ENCODE measurements at places on chromosomes 6 and 20.

DNA sequence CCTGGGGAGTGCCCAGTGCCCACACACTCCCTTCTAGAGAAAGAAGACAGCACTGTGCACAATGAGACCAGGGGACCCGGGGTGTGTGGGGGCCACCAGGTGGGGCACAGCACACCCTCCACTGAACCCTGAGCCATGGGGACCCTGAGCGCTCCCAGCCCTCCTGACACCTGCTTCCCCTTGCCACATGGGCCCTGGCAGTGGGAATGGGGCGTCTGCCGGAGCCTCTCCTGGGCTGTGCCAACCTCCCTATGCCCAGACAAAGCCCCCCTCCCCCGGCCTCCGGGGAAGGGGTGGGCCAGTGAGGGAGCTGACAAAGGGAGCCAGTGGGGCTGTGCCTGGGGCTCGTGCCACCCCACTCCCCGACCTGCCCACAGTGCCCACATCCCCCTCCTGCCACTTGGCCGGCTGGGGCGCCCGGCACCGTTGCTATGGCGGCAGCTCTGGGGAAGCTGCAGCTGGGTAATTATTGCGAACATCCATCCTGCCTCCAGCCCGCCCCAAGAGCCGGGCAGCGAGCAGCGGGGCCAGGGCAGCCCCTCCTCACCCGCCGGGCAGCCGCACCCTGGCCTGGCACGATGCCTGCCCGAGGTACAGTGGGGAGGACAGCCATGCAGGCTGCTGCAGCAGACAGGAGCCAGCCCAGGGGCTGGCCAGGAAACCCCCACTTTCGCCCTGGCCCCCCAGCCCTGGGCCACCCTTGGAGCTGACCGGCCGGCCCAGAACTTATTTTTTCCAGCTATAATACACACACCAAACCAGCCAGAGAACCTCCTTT is 41.9 kb upstream of the NOL4L start:
- DNase-seq = no peak

GRCh38 chr6:11212664-11213063 is 19.8 kb downstream of the NEDD9 start:
- DNase-seq = peak; percentile 64

DNA sequence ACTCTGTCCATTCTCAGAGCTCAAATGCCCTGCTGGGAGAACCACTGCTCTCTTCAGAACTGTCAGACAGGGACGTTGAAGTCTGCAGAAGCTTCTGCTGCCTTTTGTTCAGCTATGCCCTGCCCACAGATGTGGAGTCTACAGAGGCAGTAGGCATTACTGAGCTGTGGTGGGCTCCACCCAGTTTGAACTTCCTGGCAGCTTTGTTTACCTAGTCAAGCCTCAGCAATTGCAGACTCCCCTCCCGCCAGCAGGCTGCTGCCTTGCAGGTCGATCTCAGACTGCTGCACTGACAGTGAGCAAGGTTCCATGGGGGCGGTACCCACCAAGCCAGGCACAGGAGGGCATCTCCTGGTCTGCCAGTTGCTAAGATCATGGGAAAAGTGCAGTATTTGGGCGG is 21.8 kb upstream of the UFL1 start:
- no peak for DNase-seq

DNA sequence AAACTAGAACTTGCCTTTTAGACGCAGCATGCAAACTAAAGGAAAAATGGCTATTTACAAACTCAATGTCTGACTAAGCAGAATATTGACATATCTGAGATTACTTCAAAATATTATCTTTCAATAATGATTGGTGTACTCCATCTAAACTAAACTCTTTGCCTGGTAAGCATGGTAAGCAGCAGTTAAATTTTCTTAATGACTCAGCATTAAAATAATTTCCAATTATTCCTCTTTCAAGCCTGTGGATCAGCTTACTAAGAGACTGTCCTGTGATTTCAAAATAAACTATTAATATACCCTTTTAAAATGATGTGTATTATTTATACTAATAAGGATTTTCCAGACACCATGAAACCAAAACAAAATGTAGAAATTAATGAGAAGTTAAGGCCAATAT is 226.8 kb upstream of the THEMIS start:
- DNase-seq = no peak

DNA sequence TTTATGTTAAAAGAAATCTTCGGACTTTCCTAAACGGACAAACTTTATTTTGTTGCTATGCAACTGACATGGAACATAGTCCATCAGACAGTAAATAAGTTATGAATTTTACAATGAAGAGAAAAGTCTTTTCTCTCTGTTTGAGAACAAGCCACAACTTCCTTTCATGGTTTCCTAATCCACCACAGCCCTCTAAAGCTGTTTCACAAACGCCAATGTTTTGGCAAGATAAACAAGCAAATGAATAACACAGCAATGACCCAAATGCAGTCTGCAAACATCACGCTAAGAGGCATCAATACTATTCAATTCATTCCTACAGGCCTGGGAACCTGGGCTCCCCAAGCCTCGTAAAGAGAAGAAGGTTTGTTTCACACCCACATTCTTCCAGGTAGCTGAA is 60.4 kb downstream of the HAO1 start:
- DNase-seq = no peak

- no peak for DNase-seq
Observed at GRCh38 chr6:36455486-36456027, 12.8 kb downstream of the KCTD20 start.

DNA sequence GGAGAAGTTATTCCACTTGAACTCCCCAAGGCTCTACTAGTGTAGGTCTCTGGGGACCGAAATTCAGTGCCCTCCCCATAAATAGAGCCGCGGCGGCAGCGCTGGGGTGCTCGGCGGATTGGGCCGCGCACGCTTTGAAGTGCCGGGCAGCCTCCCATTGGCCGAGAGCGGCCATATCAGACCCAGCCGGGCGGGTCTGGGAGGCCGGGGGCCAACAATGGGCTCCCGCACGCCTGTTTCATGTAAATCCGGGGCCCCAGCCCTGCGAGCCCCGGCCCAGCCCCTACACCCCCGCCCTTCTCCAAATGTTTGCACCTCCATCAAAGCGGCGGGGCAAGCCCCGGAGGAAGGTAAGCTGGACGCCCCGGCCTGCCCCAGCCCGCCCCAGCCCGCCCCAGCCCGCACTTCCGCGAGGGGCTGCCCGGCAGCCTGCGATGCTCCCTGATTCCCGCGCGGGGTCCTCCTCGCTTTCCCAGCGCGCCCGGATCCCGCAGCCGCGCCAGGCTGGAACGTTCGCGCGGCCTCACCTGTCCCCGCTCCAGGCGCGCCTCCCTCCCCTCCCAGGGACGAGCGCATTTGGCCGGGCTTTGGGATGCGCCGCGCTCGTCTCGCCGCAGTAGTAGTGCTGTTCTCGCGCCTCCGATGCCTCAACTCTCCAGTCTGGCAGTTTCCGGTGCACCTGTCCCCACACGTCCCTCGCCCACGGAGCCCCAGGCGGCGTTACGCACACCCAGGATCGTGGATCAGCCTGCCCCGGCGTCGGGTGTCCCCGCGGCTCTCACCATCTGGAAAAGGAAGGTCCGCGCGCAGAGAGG is at the start of gene TBXT:
TSS of gene TBXT (minus strand) at position 51 of the 815 bp plus-strand sequence. CDS start 260 bp downstream, outside the sequence.
- no peak for DNase-seq

DNA sequence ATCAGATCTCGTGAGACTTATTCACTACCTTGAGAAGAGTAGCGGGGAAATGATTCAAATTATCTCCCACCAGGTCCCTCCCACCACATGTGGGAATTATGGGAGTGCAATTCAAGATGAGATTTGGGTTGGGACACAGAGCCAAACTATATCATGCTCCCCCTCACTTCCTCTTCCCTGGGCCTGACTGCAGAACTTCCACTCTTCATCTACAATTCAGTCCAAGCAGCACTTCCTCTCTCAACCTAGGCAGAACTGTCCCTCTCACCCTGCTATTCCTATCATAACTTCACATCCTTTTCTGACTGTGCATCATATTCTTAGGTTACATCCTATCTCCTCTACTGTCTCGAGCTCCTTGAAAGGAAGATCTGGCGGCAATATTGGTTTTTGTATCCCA is 184.0 kb upstream of the HDDC2 start:
- no peak for DNase-seq

DNA sequence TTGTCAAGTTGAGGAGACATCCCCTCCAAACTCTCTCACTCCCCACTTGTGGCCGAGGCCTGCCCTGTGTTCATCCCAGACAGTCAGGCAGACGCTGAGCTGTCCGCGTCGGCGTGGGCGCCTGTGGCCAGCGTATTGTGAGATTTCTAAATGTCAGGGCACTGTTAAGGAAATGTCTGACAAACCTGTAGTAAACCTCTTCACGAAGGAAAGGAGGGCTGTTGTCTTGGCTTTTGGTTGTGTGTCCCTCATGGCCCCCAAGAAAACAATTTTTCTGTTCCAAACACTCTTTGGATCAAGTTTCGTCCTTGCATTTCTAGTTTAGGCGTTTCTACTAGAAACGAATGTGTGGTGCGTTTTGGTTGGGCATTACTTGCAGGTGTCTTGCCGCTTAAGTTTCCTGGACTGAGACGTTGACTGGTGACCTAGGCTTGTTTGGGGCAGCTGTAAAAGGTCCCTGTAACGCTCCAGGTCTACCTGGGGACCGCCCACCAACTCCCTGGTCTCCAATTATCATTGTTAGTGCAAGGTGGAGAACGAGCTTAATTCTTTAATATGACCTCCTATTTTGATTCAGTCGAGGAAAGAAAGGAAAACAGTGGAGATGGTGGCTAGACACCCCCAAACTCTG is 8.7 kb upstream of the POU3F2 start:
- DNase-seq = no peak

DNA sequence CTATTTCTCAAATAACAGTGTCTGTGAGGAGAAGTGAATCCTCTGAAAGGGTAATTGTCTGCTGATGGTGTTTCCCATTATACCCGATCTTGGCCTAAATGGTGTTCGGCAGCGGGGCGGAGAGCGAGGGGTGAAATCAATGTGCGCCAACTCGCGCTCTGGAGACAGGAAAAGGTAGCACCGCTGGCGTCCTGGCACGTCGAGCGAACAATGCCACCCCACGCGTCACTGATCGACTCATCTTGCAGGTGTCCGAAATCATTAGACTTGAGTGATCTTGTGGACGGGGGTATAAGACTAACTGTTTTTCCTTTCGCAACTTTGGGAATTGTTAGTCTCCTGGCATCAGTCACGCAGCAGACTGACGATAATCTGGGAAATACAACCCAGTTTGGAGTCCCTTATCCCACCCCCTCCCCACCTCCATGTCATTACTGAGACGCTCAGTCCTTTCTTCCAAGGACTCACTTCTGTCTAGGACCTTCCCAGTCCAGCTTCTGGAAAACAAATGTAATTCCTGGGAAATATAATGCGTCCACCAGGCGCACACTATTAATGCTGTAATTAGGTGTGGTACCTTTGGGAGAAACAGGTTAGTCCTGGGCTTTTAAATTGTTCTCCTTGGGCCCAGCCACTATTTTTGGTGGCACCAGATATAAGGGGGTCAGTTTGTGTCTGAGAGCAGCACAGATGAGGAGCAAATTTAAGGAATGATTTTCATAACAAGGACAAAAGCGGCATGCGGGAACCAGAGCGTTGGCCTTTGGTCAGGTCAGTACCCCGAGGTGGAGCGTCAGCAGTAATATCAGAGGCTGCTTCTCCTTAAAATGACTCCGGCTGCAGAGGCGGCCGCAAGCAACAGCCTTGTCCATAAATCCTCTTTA is 2.3 kb downstream of the LINC00237 start:
- DNase-seq = no peak

GRCh38 chr6:85403331-85404015 is 46.4 kb upstream of the NT5E start:
- DNase-seq = peak; percentile 98

GRCh38 chr6:48689498-48689897 is 578.5 kb upstream of the PTCHD4 start:
- DNase-seq = no peak

GRCh38 chr6:41573276-41573675 is 27.1 kb downstream of the FOXP4 start:
- no peak for DNase-seq

- DNase-seq = no peak
Observed at GRCh38 chr6:130183271-130184222, 39.2 kb downstream of the SAMD3 start.

DNA sequence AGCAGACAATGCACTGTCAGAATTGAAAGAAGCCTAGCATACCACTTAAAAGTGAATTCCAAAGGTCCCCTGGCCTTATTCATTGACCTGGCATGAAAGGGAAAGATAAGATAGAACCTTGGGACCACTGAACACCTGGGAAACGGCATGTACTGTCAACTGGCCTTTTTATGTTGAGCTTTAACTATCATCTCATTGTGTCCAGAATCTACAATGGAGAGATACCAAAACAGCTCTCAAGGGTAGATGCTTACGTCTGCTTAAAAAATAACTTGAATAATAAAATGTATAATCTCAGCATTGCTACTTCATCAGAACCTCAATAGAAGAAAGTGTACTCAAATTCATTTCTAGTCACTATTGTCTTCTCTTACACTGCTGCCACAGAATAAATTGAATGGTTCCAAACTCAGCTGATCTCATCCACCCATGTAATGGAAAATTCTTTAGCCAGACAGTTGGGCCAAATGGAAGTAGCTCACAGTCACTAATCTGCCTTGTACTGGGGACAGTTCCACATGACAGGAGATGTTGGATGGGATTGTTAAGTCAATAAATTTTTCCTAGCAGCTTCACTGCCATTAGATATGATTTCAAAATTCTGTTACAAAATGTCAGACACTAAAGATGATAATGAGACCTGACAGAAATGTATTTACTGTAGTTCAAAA is 93.8 kb downstream of the MLIP start:
- no peak for DNase-seq
